ENCODE measurements at places on chromosomes 4 and X. TPM values are rescaled to one million over a fixed set of nuclear protein-coding genes. Genes with fewer than 3 reads are reported as not detected.

- peak overlapping the region; percentile 1 for H3K4me3 ChIP-seq
- peaks cover 13% of the 10 kb centered on the region for H3K36me3 ChIP-seq
- peak overlapping the region; percentile 85 for H3K27ac ChIP-seq
- no peak for DNase-seq
These were observed 140.5 kb downstream of the CHRNA9 start for GRCh38 chr4:40475609-40476008.

TBX22 gene
- 0.27 TPM for total RNA-seq

FGB gene
- 63.3 TPM for total RNA-seq

GRCh38 chr4:90648311-90648710 is 521.1 kb downstream of the CCSER1 start:
- no peak overlapping the region for H3K27ac ChIP-seq
- no peaks in the 10 kb centered on the region for H3K27me3 ChIP-seq
- no peaks in the 10 kb centered on the region for H3K36me3 ChIP-seq
- H3K4me1 ChIP-seq = no peaks in the 10 kb centered on the region

GRCh38 chrX:136201601-136202000 is 49.6 kb downstream of the MAP7D3 start:
- peaks cover 5% of the 10 kb centered on the region for H3K4me1 ChIP-seq
- DNase-seq = no peak
- H3K4me3 ChIP-seq = no peak overlapping the region
- H3K27ac ChIP-seq = no peak overlapping the region
- H3K27me3 ChIP-seq = no peaks in the 10 kb centered on the region

- peaks cover 19% of the 10 kb centered on the region for H3K4me1 ChIP-seq
- H3K27ac ChIP-seq = no peak overlapping the region
- no peak overlapping the region for H3K4me3 ChIP-seq
- DNase-seq = no peak
These were observed 84.6 kb downstream of the RELL1 start for GRCh38 chr4:37601531-37601930.

DNA sequence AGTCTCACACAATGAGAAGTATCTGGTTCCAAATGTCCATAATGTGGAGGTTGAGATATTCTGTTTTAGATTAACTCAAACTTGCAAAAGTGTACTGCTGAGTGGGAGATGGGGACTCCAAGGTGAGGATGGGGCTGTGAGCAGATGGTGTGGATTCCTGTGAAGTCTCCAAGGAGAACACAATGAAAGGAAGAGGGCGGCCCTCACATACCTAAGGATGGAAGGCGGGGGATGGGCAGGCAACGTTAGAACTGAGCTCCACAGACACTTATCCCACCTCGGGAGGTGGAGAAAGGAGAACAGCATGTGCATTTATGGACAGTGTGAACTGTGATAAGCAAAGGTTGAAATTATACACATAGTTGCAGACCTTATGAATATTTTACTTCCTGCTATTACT is 9.9 kb upstream of the SPATA4 start:
- no peaks in the 10 kb centered on the region for H3K4me1 ChIP-seq
- H3K36me3 ChIP-seq = no peaks in the 10 kb centered on the region
- no peaks in the 10 kb centered on the region for H3K27me3 ChIP-seq
- DNase-seq = no peak

GRCh38 chr4:140816806-140817510 is 60.8 kb upstream of the TBC1D9 start:
- peaks cover 4% of the 10 kb centered on the region for H3K27me3 ChIP-seq
- no peaks in the 10 kb centered on the region for H3K4me1 ChIP-seq
- H3K4me3 ChIP-seq = no peak overlapping the region
- DNase-seq = no peak
- no peaks in the 10 kb centered on the region for H3K36me3 ChIP-seq

TSPAN5 gene
- 7.5 TPM for total RNA-seq

DNA sequence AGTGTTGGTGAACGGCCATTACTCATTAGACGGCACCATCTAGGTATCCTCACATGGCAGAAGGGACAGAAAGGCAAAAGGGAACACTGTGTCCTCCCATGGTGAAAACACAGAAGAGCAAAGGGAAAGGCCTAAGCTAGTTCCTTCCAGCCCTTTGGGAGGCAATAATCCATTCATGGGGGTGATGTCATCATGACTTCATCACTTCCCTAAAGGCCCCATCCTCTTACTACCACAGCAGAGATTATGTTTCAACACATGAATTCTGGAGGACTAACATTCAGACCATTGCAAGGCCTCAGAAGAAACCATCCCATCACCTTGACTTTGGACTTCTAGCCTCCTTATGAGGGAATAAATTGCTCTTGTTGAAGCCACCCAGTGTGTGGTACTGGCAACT is 238.2 kb downstream of the MGST2 start:
- no peak overlapping the region for H3K27ac ChIP-seq
- no peak for DNase-seq
- peaks cover 8% of the 10 kb centered on the region for H3K36me3 ChIP-seq
- H3K4me3 ChIP-seq = no peak overlapping the region
- peaks cover 39% of the 10 kb centered on the region for H3K4me1 ChIP-seq

CLCN4 gene
- total RNA-seq = 15.2 TPM

UGT2B15 gene
- total RNA-seq = 0.57 TPM

- no peak for DNase-seq
- no peak overlapping the region for H3K27ac ChIP-seq
- H3K4me3 ChIP-seq = no peak overlapping the region
- peaks cover 3% of the 10 kb centered on the region for H3K27me3 ChIP-seq
- no peaks in the 10 kb centered on the region for H3K36me3 ChIP-seq
These were observed 15.7 kb downstream of the ATP8A1 start for GRCh38 chr4:42641161-42641560.

- no peaks in the 10 kb centered on the region for H3K27me3 ChIP-seq
- peak overlapping the region; percentile 87 for H3K4me3 ChIP-seq
- peaks cover 6% of the 10 kb centered on the region for H3K4me1 ChIP-seq
These were observed 743 bp downstream of the NKAP start for GRCh38 chrX:119942831-119943184.

GRCh38 chrX:148929686-148930085 is 429.3 kb downstream of the AFF2 start:
- no peaks in the 10 kb centered on the region for H3K4me1 ChIP-seq
- H3K27ac ChIP-seq = no peak overlapping the region
- no peaks in the 10 kb centered on the region for H3K27me3 ChIP-seq
- no peak overlapping the region for H3K4me3 ChIP-seq
- H3K36me3 ChIP-seq = no peaks in the 10 kb centered on the region
- no peak for DNase-seq

HNRNPDL gene
- 535 TPM for total RNA-seq

GRCh38 chr4:22246847-22247246 is 269.0 kb downstream of the ADGRA3 start:
- H3K27ac ChIP-seq = peak overlapping the region; percentile 88
- no peaks in the 10 kb centered on the region for H3K36me3 ChIP-seq
- peaks cover 5% of the 10 kb centered on the region for H3K27me3 ChIP-seq
- no peak overlapping the region for H3K4me3 ChIP-seq
- no peaks in the 10 kb centered on the region for H3K4me1 ChIP-seq
- no peak for DNase-seq

DNA sequence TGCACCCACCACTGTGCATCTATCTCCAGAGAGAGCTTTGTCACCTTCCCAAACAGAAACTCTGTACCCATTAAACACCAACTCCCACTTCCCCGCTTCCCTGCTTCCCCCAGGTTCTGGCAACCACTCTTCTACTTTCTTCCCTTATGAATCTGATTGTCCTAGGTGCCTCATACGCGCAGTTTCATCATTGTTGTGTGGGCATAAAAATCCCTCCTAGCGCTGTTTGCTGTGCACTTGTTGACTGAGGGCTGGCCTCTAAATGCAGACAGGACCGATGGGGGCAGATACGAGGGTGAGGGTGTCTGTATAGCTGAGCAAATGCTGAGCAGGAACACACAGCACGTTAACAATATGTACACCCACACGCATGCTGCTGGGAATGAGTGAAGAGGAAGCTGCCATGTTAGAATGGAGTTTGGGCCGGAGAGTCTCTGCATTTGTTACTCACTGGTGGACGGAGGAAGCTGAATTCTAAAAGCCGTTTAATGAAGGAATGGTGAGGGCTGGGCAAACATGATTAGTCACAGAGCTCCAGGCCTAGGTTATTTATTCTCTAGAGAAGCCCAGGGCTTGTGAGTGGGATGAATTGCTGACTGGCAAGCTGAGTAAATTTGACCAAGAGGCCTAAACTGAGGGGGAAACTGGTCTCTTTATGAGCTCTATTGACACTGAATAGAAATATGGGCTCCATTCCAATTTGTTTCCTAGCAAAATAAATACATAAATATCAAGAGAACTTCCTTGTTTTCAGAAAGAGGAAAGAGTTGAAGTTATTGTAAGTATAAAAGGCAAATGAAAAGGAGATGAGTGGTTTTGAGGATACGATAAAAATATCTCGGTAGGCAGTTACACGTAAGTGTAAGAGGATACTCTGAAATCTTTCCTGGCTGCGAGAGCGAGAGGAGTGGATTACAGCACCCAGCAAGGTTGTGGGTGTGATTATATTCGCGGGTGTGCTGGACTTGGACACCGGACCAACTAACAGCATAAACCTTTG is 95.9 kb upstream of the RPS6KA3 start:
- no peaks in the 10 kb centered on the region for H3K36me3 ChIP-seq
- no peak for DNase-seq
- peak overlapping the region; percentile 98 for H3K27ac ChIP-seq
- peak overlapping the region; percentile 50 for H3K4me3 ChIP-seq

- peaks cover 4% of the 10 kb centered on the region for H3K36me3 ChIP-seq
- no peak overlapping the region for H3K27ac ChIP-seq
- H3K27me3 ChIP-seq = no peaks in the 10 kb centered on the region
- H3K4me1 ChIP-seq = peaks cover 13% of the 10 kb centered on the region
- DNase-seq = no peak
These were observed 9.2 kb upstream of the SLC25A43 start for GRCh38 chrX:119389871-119390501.

GRCh38 chrX:10199212-10199611 is 42.4 kb downstream of the CLCN4 start:
- H3K4me1 ChIP-seq = peaks cover 2% of the 10 kb centered on the region
- H3K27ac ChIP-seq = no peak overlapping the region
- H3K27me3 ChIP-seq = no peaks in the 10 kb centered on the region
- DNase-seq = no peak
- no peak overlapping the region for H3K4me3 ChIP-seq

RADX gene
- total RNA-seq = 9.9 TPM

GRCh38 chr4:139509727-139510410 is 46.1 kb downstream of the SETD7 start:
- no peaks in the 10 kb centered on the region for H3K4me1 ChIP-seq
- peaks cover 14% of the 10 kb centered on the region for H3K36me3 ChIP-seq
- no peak for DNase-seq
- no peak overlapping the region for H3K4me3 ChIP-seq

GRCh38 chrX:40855932-40856515 is 120.7 kb upstream of the MED14 start:
- H3K27ac ChIP-seq = no peak overlapping the region
- DNase-seq = no peak
- no peak overlapping the region for H3K4me3 ChIP-seq
- H3K4me1 ChIP-seq = no peaks in the 10 kb centered on the region
- H3K27me3 ChIP-seq = no peaks in the 10 kb centered on the region

GRCh38 chr4:70691661-70692060 is 3.3 kb downstream of the UTP3 start:
- peaks cover 6% of the 10 kb centered on the region for H3K36me3 ChIP-seq
- H3K27ac ChIP-seq = no peak overlapping the region
- H3K4me1 ChIP-seq = peaks cover 24% of the 10 kb centered on the region
- DNase-seq = no peak

- no peak overlapping the region for H3K4me3 ChIP-seq
- DNase-seq = no peak
- H3K27me3 ChIP-seq = no peaks in the 10 kb centered on the region
- H3K27ac ChIP-seq = no peak overlapping the region
These were observed 141.7 kb downstream of the GPAT3 start for GRCh38 chr4:83677656-83678055.

CXCL10 gene
- total RNA-seq = not detected

- no peak overlapping the region for H3K27ac ChIP-seq
- no peak overlapping the region for H3K4me3 ChIP-seq
- no peaks in the 10 kb centered on the region for H3K36me3 ChIP-seq
- no peak for DNase-seq
- H3K4me1 ChIP-seq = peaks cover 2% of the 10 kb centered on the region
These were observed 24.9 kb downstream of the PLAC1 start for GRCh38 chrX:134633394-134633793.
